ENCODE measurements at places on chromosomes 1 and 21.

DNA sequence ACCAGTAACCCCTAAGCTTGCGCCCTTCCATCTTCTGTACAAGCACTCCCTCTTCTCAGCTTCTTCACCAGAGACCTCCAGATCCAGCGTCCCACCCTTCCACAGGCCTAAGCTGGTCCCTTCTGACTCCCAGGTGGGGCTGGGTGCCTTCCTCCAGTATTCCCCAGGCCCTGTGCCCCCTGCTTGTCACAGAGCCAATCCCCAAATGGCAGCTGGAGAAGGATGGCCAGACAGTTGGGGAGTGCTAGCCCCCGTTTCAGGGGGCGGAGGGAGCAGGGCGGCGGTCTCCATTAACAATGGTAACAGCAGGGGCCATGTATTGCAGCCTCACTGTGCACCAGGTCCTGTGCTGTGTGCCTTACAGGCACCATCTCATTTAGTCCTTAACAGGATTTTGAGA is 85.7 kb downstream of the KCNN3 start:
- DNase-seq = no peak

GRCh38 chr1:36572906-36573305 is 90.2 kb upstream of the CSF3R start:
- DNase-seq = no peak

GRCh38 chr1:205441318-205441633 is 14.6 kb downstream of the BLACAT1 start:
- DNase-seq = no peak

DNA sequence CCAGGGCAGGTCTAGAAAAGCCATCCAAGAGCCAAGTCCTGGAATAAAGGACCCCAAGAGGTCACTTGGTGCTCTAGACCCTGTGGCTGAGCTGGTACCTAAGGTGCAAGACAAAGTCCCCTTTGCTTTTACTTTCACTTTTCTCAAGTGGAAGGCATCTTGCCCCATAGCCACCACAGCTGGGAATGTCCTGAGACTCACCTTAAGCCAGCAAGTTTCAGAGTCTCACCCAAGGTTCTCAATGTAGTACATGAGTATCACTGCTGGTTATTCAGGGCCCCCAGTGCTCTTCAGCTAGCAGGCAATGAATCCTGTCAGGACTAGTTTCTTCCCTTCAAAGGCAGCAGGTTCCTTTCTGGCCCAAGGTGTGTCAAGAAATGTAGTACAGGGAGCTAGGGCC is 67.5 kb downstream of the UROD start:
- DNase-seq = no peak

DNA sequence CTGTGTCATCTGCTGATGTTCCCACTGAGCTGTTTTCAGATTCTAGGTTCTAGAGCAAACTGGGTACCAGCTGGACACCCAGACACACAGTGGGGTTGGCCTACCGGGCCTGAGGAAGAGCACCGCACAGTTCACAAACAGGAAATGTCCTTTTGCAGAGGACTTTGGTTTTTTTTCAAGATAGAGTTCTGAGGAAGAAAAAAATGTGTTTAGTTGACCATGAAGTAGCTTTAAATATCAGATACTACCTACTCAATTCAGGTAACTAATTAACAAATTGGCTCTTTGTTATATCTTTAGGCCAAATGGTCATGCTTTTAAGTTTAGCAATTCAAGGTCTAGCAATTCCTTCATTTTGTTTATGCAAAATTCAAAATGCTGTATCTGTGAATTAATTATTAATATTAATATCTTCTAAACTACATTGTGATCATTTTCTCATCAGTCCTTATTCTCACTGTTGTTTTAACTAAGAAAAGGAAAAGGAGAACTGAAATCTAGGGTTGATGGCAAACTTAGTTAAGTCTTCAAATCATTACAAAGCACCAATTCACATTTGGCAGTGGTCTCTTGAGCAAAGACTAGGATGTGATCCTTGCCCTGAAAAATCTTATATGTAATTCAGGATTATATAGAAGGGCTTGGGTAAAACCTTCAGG is 17.2 kb upstream of the NCF2 start:
- DNase-seq = no peak

- DNase-seq = no peak
Observed at GRCh38 chr1:92691925-92692324, 93.0 kb downstream of the EVI5 start.

DNA sequence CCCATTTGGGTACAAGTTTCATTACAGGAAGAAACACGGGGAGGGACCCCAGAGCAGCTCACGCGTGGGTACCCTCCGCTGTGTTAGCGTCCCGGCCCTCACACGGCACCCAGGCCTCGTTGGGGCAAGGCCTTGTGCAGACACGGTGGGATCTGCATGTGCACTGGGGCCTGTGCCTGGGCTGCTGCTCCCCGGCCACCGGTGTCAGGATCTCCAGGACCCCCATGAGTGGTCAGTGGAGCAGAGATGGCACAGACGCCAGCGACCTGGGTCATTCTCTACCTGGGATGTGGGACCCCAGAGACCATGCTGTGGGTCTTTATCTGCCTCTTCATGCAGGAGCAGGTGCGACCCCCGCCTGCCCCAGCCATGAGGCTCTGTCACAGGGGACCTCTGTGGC is 5.4 kb upstream of the SAMD11 start:
- DNase-seq = no peak

DNA sequence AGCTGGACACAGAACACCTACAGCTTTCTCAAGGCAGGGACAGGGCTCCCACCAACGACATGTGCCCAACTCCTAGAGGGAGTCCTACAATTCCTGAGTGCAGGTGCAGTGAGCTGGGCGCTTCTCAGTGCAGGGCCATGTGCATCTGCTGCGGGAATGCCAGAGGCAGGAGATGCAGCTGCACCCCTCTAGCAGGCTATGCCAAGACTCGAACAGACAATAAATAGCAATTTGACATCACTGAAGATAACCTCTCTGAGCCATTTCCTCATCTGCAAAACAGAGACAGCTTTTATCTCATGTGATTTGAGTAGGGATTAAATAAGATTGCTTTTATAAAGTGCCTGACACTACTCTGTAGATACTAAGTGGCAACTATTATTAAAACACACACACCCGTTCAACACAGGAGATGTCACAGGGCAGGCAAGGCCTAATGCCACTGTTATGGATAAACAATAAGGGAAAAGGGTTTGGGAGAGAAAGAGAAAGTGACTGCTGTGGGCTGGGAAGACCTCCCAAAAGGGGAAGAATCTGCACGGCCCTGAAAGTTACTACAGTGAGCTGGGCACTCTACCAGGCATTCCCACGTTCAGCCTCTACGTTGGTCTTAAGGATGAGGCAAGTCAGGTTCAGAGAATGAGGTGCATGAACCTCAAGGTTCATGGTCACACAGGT is 5.7 kb downstream of the SLC9A1 start:
- DNase-seq = no peak

DNA sequence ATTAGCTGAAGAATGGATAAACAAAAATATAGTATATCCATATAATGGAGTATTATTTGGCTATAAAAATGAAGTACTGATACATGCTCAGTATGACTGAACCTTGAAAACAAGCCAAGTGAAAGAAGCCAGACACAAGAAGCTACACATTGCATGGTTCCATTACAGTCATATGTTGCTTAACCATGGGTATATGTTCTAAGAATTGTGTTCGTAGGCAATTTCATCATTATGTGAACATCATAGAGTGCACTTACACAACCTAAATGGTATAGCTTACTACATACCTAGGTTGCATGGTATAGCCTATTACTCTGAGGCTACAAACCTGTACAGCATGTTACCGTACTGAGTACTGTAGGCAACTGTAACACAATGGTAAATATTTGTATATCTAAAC is 28.6 kb upstream of the FCAMR start:
- no peak for DNase-seq

- DNase-seq = no peak
Observed at GRCh38 chr1:33402206-33402605, 28.7 kb downstream of the PHC2 start.

DNA sequence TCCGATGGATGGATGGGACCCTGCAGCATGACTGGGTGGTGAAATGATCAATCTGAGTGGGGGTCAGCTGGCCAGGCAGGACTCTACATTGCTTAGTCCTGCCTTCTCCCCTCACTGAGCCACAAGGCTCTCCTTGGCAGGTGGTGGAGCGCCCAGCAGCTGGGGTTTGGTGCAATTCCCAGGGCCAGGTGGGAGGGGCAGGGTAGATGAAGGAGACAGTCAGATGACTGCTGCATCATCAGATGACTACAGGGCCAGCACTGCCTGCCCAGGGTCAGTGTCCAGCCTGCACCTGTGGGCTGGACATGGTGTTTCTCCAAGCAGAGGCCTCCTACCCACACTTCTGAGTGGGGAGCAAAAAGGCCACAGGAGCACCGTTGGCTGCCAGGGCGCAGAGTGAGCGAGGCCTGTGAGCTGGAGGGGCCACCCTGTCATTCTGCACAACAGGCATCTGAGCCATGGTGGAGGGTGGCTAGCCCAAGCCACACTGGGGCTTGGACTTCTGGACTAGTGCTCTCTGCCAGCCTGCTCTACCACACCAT is 103.9 kb upstream of the EDN2 start:
- DNase-seq = no peak

DNA sequence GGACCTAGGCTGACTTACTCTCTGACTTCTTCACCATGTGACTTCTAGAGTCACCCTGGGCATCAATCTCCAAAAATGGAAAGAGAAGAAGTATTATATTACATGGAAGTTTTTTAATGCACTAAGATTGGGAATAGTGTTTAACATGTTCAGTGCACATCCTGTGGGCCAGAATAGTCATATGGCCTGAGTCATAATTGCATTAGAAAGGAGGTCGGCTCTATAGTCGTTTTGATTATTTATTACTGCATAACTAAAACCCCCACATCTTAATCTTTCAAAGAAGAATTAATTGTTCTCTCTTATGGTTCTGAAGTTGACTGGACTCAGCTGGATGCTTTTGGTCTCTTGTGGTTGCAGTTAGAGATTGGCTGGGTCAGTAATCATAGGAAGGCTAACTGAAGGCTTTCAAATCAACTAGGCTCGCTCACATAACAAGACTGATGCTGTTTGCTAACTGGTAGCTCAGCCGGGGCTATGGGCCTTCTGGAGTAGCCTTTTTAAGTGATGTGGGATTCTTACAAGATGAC is 810.6 kb upstream of the ADGRL4 start:
- DNase-seq = no peak

GRCh38 chr21:37904856-37905255 is 11.4 kb downstream of the KCNJ6 start:
- no peak for DNase-seq

GRCh38 chr1:97017895-97018294 is 296.3 kb downstream of the PTBP2 start:
- DNase-seq = no peak

- DNase-seq = no peak
Observed at GRCh38 chr1:22518379-22518778, 44.9 kb upstream of the EPHA8 start.

DNA sequence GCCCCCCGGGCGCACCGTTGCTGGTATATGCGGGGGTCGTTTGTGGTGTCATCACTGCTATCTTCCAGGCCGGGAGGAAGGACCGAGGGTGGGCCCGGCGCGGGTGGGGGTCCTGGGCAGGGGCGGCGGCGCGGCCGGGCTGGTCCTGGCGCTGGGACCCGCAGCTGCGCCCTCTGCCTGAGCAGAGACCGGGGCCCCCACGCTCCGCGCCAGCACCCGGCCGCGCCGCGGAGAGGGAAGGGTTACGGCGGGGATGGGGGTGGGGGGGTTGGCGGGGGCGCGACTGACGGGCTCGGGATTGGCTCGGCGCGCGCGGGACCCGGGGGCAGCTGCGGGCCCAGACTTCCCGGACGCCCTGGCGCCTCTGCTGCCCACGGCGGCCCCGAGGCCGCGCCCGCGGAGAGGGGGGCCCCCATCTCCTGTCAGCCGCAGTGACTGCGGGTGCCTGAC is 13.8 kb upstream of the SAMD11 start:
- DNase-seq = no peak

GRCh38 chr1:47623557-47623940 is 185.7 kb downstream of the FOXD2 start:
- no peak for DNase-seq

DNA sequence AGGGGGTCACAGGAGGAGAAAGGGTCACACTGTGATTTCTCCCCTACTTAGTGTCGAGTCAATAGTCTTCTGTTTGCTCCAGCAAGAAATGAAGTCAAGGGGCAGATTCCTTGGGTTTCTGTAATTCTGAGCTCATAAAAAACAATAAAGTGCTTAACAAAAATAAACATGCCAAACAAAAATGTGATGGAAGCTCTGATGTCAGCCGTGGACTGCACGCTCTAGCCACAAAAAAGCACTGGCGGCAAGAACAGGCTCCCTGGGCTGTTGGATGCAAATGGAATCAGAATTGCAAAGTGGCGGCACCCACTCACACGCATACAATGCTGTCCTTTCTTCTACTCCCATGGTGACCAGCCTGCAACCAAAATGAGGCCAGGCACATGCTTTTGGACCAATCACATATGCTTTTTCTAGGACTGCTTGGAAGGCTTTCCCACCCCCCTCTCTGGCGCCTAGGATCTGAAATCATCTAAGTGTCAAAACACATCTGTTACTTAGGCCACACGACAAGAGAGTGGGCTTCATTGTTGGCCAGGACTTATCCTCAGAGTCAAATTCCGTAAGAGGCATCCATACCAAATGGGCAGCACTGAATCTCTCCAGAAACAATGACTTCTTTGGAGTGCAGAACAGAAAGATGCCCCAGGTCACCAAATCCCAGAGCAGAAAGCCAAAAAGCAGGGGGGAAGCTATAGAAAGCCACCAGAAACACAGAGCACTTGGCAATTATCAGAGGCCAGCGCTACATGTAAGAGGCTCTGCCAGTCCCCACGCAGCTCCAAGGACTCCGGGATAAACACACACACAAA is 9.2 kb downstream of the C1orf198 start:
- DNase-seq = peak; percentile 79

DNA sequence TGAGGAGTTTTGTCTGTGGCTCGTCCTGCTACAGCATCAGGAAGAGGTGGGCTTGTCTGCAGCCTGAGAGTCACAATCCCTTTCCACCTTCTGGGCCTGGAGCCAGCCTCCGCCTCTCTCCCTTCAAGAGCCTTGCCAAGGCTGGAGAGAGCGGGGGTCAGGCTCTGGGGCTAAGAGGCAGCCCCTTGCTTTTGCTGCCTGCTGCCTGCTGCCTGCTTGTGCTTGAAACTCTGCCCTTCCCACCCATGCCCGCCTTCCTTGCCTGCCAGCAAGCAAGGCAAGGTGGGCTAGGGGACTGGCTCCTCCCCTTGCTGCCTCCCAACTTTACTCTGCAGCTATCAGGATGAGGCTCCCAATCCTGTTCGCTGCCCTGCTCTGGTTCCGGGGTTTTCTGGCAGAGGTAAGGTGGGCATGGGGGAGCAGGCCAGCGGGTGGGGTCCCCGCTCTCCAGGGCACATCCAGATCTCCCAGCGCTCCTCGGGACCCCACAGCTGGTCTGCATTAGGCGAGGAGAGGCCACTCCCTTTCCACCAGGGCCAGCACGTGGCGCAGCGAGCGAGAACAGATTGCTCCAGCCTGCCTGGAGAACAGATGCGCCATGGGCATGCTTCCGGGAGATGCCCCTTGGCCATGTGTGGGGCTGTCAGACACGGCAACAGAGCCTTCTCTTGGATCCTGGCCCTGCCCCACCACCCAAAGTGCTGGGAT is 7.5 kb upstream of the PTPN7 start:
- no peak for DNase-seq

GRCh38 chr1:36831186-36831810 is 203.0 kb downstream of the GRIK3 start:
- no peak for DNase-seq
